ENCODE measurements at places on chromosomes 11 and 22.

GRCh38 chr11:124446916-124447315, 1.4 kb upstream of the OR8B8 start:
- DNase-seq, result no peak

DNA sequence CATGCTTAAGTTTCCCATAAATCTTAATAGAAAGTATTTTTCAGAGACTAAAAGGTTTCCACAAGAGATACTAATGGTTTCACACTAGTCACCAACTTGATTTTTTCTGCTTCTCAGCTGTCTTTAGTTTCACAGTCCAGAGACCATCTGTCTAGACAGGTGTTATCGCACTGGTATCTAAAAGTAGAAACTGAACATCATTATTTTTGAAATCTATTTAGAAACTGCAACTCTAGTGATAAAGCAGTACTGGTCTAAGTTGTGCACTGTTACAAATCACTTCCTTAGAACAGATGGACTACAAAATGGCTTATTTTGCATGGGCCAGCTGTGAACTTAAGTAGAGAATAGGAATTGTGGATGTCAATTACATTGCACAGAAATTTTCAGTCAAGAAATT, 78.0 kb downstream of the CNTN5 start:
- no peak for DNase-seq

DNA sequence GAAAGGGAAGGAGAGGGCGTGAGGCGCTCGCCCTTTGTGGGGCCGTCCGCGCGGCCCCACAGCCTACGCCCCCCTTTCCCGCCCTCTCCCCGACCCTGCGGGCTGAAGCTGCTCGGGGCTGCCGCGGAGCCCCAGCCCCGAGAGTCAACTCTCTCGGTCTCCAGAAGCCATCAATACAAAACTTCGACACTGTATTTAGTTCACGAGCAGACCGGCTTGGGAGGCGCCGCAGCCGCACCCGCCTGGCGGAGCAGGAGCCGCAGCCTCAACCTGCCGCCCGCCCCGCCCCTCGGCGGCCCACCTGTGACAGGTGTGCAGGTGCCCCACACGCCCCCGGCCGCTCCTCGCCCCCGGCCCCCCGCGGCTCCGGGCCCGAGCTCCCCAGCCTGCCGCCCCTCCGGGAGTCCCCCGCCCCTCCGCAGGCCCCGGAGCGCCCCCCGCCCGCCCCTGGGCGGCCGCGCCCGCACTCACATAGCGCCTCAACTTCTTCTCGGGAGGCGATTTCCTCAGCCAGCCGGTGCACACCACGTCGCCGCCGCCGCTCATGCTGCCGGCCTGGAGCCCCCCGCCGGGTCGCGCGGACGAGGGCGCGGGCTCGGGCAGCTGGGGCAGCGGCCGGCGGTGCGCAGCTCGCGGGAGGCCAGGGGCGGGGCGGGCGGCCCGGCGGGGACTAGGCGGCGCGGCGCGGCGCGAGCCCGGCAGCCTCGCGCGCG, at the start of gene GAB2:
TSS of gene GAB2 (minus strand) at position 646 of the 713 bp plus-strand sequence. CDS start at position 546, 100 bp downstream.
- DNase-seq, result no peak

GRCh38 chr11:67435031-67435726, 2.3 kb downstream of the PTPRCAP start:
- DNase-seq, result no peak

DNA sequence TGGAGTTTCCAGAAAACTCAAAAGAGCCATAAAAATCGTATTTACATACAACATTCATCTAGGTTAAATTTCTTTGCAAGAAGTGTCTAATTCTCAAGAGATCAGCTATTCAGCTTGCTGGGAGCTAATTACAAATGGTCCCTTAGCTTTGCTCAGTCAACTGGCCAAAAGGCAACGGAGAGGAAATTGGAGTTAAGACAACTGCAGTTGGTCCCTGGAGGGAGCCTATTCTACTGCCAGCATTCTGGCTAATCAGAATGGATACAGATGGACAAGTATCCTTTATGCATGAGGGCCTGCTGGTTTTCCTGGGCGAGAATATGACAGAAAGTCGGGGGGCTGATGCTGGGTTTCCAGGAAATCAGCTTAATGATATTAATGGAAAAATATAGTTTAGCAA, 45.5 kb downstream of the KCNJ1 start:
- DNase-seq, result no peak

- DNase-seq, result no peak
Measured at GRCh38 chr11:2890466-2891294, 5.1 kb upstream of the CDKN1C start.

- DNase-seq, result peak; percentile 5
Measured at GRCh38 chr22:44405661-44406060, 92.4 kb downstream of the RTL6 start.

GRCh38 chr22:21754523-21754922, 18.9 kb upstream of the YPEL1 start:
- peak; percentile 43 for DNase-seq

- DNase-seq, result peak; percentile 86
Measured at GRCh38 chr22:50544078-50544745, 1.5 kb upstream of the KLHDC7B start.

DNA sequence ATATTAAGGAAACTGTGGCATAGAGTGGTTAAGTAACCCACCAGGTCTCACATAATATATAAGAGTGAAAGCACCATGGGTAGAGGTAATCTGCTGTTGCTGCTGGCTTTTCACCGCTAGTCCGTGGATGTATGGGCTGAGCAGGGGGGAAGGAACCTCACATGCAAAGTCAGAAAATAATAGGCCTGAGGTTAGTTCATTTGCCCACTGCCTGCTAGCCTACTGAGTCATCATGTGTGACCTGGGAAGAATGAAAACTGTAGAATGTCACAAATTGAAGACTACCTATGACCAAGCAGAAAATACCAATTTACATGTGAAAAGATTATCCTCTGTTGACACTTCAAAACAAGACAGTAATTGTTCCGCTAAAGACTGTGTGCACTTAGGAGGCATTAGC, 560.1 kb upstream of the FAT3 start:
- DNase-seq, result no peak

- no peak for DNase-seq
Measured at GRCh38 chr11:65432686-65433582, 10.3 kb downstream of the NEAT1 start.

DNA sequence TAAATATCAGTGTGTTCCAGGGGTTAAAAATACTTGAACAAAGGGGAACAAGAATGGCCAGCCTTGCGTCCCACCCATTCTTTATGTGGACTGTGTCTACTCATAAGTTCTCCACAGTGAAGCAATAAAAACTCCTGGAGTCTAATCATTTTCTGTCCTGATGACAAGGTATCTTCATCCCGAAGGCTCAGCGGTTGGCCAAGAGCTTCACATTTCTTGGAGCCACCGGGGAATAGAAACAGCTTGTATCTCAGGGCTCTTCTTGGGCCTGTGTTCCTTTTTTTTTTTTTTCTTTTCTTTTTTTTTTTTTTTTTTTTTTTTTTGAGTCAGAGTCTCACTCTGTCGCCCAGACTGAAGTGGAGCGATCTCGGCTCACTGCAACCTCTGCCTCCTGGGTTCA, 36.8 kb upstream of the ADORA2A start:
- no peak for DNase-seq

DNA sequence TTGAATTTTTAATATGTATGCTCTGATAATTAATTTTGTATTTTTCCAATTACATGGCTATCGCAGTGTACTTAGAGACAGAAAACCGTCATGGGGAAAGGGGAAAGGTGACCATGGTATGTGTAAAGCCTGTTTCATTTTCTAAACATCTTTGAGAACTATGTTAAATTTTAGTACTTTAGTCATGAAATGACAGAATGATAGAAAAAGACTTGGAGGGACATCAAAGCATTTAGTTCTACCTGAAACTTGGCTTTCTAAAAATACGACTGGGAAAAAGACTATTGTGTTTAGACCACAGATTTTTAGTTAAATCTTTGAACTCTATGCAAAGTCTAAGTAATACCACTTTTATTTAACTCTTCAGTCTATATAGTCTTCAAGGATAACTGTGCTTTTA, 54.1 kb downstream of the MAML2 start:
- DNase-seq, result no peak

- no peak for DNase-seq
Measured at GRCh38 chr11:1639666-1640065, 10.1 kb downstream of the KRTAP5-5 start.

DNA sequence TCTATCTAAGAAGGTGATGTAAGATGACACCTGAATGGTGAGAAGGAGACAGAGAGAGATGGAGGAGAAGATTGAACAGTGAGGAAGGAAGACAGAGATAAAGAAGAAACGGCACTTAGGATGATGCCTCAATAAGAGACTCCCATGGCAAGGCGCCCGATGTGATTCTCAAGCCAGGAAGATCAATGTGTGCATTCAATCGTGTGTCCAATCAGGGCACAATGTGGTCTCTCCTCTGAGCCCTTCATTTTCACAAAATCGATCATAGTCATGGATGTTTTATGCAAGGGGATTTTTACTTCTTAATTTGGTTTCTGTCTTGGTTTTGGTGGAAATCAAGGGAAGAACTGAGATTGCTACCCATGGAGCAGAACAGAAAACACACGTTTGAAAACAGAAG, 19.9 kb upstream of the TMPRSS13 start:
- DNase-seq, result no peak

DNA sequence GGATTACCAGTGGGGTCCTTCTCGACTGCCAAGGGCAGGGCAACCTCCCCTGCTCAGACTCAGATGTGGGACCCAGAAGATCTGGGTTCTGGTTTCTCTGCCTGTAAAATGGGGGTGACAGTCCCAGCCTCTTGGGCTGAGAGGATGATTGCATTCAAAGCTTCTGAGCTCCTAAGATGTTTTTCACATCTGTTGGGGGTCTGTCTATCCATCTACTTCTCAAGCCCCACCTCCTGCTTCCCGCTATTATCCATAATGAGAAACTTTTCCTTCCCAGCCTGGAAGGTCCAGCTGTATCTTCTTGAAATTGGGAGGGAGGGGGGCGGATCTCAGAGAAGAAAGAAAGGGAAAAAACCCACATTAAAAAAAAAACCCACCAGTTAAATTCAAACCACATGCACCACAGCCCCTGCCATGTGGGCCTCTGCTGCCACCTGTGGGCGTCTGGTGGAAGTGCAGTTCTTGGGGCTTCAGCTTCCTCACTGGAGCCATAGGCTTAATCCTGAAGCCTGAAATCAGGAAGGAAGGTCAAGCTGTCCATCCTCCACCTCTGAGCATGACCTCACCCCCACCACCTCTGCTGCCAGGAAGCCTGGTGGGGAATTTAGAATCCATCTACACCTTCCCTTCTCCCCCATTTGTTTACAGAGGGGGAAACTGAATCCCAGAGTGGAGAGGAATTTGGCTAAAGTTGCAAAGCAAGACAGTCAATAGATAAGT, 27.3 kb downstream of the ARHGEF17 start:
- peak; percentile 69 for DNase-seq

DNA sequence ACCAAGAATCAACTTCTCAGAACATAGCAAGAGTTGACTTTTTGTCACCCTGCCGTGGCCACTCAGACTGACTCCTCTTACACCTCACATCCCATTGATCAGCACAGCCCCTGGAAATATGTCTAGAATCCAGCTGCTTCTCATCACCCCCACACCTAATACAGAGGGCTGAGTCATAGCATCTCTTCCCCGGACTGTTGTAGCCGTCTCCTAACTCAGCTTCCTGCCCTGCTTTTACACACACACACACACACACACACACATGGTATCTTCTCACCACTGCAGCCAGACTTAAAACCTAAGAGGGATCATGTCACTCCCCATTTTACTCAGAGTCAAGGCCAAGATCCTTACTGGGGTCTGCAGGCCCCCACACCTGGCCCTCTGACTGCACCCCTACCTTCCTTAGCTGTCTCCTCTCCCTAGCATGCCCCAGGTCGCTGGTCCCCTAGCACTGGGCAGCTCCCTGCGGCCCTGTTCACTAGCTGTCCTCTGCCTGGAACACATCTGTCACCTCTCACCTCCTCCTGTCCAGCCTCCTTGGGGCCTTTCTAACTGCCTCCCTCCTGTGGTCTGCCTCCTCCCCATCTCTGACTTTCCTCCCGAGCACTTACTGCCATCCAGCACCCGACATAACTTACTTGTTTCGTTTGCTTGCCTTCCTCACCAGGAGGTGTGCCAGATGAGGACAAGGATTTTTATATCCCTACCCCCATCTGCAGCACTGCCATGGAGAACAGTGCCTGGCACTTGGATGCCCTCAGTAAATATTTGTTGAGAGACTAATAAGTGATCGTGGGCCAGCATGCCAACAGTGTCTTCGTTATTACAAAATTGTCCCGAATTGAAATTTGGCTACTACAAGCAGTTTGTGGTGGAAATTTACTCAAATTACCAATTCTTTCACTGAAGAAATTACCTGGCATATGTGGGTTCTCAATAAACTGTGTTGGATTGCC, 61.9 kb downstream of the BMAL1 start:
- DNase-seq, result no peak

DNA sequence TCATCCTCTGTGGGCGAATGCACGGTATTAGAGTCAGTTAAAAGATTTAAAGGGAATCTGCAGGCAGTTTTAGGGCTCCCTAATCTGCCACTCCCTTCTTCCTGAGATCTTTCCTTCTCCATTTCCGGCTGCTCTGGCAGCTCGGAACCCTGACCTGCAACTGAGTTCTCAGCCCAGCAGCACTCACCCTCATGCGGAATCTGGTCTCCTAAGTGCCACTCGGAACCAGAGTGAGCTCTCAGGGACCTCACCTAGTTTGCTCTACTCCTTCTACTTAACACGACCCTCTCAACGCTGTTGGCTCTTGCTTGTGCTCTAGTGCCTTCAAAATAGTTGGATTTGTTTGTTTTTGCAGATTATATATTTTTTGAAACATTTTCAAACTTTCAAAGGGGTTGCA, 19.3 kb upstream of the IL10RA start:
- no peak for DNase-seq

- no peak for DNase-seq
Measured at GRCh38 chr11:64842851-64843685, 1.4 kb downstream of the CDC42BPG start.

GRCh38 chr22:23176645-23177027, 3.7 kb upstream of the BCR start:
- DNase-seq, result no peak

DNA sequence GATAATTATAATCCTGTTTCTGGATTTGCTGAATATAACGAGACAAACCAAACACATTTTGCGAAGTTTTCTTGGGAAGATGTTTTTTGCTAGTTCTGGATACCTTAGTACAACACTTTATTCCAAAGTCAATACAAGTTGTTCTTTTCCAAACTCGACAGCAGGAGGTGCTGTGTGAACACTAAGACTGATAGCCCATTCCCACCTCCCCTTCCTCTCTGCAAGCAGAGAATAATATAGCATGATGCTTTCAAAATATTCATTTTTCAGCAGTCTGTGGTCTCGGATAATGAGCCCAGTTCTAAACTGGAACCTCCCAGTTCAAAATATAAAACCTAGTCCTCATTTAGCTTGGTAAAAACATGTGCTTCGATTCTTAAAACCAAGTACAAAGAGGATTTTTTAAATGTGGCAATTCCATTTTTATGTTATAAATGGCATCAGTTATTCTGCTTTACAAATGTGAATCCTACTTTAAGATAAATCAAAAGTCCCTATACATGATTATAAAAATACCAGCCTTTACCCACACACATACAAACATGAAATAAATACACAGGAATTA, 129.1 kb downstream of the DCDC1 start:
- DNase-seq, result no peak

Measured in CD4-positive, alpha-beta T cell treated with Interleukin-15 for 1 hour (primary cell).